CD4-positive, alpha-beta T cell (primary cell): ENCODE measurements at places on chromosomes 4 and X. TPM values are rescaled to one million over a fixed set of nuclear protein-coding genes. Genes with fewer than 3 reads are reported as not detected.

Gene FAT4
- total RNA-seq: not detected

Gene ARHGAP36
- not detected for total RNA-seq

Gene MAGEE2
- not detected for total RNA-seq

Gene CYLC1
- total RNA-seq: not detected

Gene MAML3
- total RNA-seq: 2.5 TPM

Gene GABRA4
- total RNA-seq: not detected

Gene USP51
- 2.3 TPM for total RNA-seq

Gene NRK
- not detected for total RNA-seq

Gene TMPRSS11B
- not detected for total RNA-seq

Gene CT55
- not detected for total RNA-seq

Gene ELOVL6
- 2.9 TPM for total RNA-seq

Gene VCX2
- total RNA-seq: not detected

Gene FAM47E
- total RNA-seq: 0.34 TPM

Gene NLGN3
- 3.4 TPM for total RNA-seq

Gene RTL9
- not detected for total RNA-seq

Gene NR3C2
- total RNA-seq: 35.0 TPM

Gene NEXMIF
- total RNA-seq: 0.74 TPM

Gene ITIH6
- not detected for total RNA-seq

Gene PLP1
- not detected for total RNA-seq
